Stimulated activated CD4-positive, alpha-beta T cell treated with anti-CD3 and anti-CD28 coated beads, Interleukin-2, amount 100 ng/mL, for 48 hours (primary cell): ENCODE measurements at places on chromosomes 3 and 15.

GRCh38 chr3:194031349-194031748, 104.6 kb upstream of the HES1 start:
- DNase-seq = no peak

- DNase-seq = no peak
These were observed 252.7 kb downstream of the EPHA3 start for GRCh38 chr3:89360156-89360555.

DNA sequence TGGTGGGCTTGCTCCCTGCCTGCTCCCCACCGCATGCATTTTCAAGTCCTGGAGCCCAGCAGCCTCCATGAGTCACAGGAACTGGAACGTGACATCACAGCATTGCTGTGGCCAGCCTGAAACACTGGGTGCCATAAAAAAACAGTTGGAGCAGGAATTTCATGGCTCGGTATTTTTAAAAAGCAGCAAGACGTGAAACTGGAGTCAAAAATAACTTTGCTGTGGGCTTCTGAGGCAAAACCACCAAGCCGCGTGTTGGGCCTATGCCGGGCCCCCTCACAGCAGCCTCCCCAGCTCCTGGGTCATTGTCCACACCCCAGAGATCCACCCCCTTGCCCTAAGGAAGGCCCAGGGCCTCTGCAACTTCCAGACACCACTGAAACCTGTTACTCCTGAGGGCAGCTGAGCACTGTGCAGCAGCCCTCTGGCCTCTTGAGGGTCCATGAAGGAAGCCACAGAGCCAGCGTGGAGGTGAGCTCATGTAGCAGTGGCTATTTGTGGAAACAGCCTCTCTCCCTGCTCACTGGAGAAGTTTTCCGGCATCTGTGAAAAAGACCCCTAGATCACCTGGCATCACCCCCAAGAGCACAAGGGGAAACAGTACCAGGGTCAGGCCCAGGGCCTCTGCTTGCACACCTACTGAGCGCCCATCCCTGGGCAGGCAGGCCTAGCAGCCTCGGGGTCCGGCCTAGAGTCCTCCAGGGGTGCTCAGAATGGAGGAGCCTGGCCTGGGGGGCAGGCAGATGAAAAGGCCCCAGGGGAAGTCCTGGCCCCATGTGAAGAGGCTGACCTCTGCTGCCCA, 34.0 kb upstream of the DUSP7 start:
- no peak for DNase-seq

GRCh38 chr3:134839990-134840389, 44.9 kb downstream of the EPHB1 start:
- DNase-seq = no peak

GRCh38 chr3:124243177-124243859, 251.4 kb upstream of the ROPN1 start:
- no peak for DNase-seq

GRCh38 chr3:134619301-134619615, 31.6 kb downstream of the KY start:
- no peak for DNase-seq

DNA sequence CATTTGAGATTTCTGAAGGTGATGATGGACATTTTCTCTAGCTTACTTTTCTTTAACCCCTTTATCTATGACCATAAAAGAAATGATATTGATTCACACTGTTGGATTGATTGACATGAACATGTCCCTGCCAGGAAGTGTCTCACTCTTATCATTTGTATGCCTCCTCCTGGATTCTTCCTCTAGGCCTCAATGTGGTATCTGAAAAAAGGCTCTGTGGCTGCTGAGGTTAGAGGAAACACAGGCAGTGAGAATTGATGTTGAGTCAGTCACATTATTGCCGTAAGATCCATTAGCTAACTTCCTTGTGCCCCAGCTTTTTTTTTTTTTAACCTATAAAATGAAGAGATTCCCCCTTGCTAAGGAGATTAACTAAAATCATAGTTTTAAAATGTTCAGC, 8.0 kb upstream of the THRB start:
- no peak for DNase-seq

DNA sequence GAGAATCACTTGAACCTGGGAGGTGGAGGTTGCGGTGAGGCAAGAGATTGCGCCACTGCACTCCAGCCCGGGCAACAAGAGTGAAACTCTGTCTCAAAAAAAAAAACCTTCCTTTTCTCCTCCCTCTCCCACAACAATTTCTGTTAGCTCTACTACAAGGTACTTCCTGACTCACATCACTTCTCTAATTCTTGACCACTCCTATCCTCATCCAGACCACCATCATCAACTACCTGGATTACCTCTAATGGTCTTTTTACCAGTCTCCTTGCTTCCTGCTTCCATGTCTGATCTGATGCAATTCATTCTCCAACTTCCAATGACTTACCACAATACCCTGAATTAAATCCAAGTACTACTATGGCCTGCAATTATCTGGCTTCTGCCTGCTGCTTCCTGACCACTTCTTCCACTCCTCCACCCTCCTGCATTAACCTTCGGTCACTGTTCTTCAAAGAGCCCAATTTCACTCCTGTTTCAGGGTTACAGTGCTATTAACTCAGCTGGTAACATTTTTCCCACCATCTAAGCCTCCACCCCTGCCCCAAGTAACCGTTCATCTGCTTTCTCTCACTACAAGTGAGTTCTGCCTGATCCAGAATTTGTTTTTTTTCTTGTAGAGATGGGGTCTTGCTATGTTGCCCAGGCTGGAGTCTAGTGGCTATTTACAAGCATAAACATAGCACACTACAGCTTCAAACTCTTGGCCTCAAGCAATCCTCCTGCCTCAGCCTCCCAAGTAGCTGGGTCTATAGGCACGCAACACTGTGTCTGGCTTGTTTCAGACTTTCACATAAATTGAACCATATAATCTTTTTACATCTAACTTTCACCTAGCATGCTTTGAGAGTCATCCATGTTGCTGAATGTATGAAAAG, 27.8 kb downstream of the DCAF1 start:
- no peak for DNase-seq

- DNase-seq = no peak
These were observed 334.2 kb upstream of the SEMA6D start for GRCh38 chr15:47383102-47383501.
